ENCODE measurements at places on chromosomes 2 and 18.

DNA sequence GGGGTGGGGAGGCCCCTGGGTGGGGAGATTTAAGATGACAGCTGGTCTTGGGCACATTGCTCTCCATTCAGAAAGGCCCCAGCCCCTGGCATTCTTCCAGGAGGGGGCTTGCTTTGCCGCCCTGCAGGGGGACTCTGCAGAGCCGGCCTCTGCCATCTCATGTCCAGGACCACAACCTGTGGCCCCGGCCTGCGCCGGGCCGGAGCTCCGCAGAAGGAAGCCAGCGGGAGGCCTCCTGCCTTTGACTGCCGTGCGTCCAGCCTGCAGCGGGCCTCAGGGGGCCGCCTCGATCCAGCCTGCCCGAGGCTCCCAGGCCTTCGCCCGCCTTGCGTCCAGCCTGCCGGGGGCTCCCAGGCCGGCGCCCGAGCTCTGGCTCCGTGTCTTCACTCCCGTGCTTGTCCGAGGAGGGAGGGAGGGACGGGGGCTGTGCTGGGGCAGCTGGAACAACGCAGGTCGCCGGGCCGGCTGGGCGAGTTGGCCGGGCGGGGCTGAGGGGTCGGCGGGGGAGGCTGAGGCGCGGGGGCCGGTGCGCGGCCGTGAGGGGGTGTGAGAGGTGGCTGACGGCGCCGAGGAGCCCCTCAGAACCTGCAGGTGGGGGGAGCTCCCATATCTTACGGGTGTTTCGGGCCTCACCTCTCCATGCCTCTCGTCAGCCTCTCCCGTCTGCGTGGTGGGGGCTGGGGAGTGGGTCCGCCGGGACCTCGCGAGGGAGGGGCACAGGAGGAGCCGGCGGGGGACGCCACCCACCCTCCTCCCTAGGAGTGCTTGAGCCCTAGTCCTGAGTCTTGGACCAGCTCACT, 20.4 kb downstream of the GPC1 start:
- no peak for DNase-seq

GRCh38 chr2:119429225-119429981, 2.3 kb upstream of the TMEM37 start:
- DNase-seq = no peak

- DNase-seq = peak; percentile 12
Measured at GRCh38 chr2:211035548-211036185, 479.3 kb downstream of the CPS1 start.

- DNase-seq = no peak
Measured at GRCh38 chr2:167187978-167188967, 300.0 kb downstream of the XIRP2 start.

- DNase-seq = peak; percentile 1
Measured at GRCh38 chr18:59300676-59301285, 17.7 kb downstream of the CPLX4 start.

- no peak for DNase-seq
Measured at GRCh38 chr18:9803698-9804516, 81.9 kb upstream of the TXNDC2 start.

GRCh38 chr2:224165901-224166319, 126.8 kb upstream of the SERPINE2 start:
- no peak for DNase-seq

GRCh38 chr2:28224648-28225472, 167.8 kb upstream of the FOSL2 start:
- DNase-seq = peak; percentile 74

DNA sequence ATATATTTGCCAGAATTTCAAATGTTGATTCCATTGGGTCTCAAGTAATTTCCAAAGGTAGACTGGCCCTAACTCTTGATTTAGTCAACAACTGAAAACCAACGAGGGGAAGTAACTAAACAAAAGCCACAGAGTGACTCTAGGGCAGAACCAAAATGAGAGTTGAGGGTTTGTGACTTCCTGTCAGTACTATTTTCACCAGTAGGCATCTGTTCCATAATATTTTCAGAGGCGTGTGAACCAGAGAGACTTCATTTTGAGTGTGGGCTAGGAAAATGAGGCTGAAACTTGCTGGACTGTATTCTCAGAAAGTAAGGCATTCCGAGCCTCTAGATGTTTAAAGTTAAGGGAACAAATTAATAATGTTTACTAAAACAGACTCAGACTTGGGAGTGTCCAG, 70.6 kb downstream of the GDF7 start:
- DNase-seq = no peak

GRCh38 chr2:65396348-65397026, 35.9 kb downstream of the SPRED2 start:
- no peak for DNase-seq

DNA sequence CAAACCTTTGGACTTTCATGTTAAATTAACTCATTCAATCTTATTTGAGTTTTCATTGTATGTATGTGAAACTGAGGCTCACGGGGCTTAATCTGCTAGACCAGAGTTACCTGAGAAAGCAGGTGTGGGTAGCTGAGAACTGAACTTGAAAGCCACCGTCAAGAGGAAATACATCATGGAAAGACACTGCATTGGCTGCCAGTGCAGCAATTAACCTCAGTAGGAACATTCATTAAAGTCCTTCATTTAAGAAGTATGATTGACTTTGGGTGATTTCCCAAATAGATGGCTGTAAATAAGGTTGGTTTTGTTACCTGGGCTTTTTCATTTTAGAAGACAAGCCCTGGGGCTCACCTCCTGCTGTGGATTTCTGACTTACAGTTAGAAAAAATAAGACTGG, 36.5 kb upstream of the MGAT5 start:
- DNase-seq = no peak

DNA sequence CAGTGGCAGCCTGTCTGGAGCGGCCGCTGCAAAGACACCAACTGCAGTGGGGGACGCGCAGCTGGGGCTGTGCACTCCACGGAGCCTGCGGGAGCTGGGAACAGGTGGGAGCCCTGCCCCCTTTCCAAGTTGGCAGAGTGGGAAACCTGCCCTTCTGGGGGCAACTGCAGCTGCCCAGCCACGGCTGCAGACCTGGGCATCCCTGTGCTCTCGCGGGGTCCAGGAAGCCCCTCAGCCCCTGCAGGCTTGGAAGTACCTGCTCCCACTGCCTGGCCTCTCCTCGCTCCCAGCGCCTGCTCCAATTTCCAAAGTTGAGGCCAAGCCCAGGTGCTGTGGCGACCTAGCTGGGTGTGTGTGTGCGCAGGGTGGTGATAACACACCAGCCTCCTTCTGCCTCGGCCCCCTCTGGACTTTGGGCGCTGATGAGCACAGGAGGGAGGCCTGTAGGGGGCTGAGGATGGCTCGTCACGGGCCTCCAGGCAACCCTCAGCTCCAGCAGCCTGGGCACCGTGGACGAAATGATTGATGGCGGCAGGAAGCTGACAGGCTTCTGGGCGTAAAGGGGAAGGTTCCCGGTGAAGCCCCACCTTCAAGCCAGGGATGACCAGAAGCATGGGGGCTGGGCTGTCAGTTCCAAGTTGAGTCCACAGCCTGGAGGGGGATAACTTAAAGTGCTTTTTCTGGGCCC, 76.9 kb downstream of the PTPN4 start:
- no peak for DNase-seq

GRCh38 chr2:178069551-178069950, 3.0 kb downstream of the PDE11A start:
- peak; percentile 4 for DNase-seq

- no peak for DNase-seq
Measured at GRCh38 chr2:138654146-138654545, 126.0 kb downstream of the NXPH2 start.

DNA sequence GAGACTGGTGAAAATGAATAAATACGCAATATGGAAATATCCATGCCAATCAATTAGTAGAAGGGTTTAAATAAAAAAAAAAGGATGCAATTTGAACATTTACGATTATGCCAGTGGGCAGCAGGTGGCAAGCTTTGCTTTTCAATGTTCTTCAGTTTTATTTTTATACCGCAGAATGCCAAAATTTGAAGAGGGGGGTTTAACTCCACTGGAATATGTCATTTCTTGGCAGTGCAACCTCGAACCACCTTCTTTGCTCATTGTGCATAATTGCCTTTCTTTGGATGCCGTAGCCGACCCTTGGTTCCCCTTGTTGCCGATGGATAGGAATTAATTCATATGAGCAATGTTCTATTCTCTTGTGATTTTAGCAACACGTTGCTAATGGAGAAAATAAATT, 88.0 kb downstream of the LTBP1 start:
- no peak for DNase-seq

- no peak for DNase-seq
Measured at GRCh38 chr18:39675906-39676305, 2110.3 kb upstream of the CELF4 start.

DNA sequence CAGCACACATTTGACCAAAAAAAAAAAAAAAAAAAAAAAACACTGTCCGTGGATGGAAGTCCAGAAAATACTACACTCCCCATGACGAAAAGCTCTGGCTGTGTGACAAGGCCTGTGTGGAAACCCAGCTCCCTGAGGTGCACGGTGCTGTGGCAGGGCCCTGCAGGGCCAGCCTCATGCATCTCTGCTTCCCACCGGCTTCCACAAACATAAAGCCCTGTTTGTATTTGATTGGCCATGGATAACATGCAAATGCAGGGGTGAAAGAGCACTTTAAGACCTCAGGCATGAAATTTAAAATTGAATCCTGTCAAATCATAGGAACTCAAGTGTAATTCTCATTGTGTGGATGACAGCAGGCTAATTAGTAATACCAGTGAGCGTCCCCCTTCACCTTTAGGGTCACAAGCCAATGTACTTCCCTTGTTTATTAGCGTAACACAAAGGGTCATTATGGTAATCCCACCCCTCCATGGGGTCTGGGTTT, 757.2 kb downstream of the GALR1 start:
- no peak for DNase-seq

GRCh38 chr2:188076149-188077056, 215.3 kb upstream of the GULP1 start:
- DNase-seq = no peak

DNA sequence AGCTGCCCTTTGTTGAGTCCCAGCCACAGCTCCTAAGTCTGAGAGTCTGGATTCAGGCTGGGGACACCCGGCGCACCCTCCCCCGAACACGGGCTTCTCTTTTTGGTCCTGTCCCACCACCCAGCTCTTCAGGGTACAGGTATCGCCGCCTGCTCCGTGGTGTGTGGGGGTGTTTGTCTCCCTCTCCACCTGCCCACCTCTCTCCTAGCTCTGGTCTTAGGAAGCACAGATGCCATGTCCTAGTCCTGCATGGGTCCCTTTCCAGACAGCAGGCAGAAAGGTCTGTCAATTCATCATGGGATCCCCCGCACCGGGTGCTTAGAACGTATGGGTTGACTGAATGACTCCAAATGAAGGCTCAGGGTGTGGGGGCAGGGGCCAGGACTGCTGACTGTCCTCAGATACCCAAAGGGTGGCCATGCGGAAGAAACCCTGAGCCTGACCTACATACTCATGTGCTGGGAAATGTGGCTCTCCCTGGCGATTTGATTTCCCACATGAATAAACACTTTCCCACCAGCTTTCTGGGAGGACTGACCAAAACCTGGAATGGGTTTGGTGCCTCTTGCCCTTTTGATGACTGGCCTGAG, 156.8 kb downstream of the CELF4 start:
- DNase-seq = no peak

GRCh38 chr18:67670024-67670543, 153.6 kb upstream of the DSEL start:
- DNase-seq = no peak
